ENCODE measurements at places on chromosomes 12 and 14. TPM values are rescaled to one million over a fixed set of nuclear protein-coding genes. Genes with fewer than 3 reads are reported as not detected.

DNA sequence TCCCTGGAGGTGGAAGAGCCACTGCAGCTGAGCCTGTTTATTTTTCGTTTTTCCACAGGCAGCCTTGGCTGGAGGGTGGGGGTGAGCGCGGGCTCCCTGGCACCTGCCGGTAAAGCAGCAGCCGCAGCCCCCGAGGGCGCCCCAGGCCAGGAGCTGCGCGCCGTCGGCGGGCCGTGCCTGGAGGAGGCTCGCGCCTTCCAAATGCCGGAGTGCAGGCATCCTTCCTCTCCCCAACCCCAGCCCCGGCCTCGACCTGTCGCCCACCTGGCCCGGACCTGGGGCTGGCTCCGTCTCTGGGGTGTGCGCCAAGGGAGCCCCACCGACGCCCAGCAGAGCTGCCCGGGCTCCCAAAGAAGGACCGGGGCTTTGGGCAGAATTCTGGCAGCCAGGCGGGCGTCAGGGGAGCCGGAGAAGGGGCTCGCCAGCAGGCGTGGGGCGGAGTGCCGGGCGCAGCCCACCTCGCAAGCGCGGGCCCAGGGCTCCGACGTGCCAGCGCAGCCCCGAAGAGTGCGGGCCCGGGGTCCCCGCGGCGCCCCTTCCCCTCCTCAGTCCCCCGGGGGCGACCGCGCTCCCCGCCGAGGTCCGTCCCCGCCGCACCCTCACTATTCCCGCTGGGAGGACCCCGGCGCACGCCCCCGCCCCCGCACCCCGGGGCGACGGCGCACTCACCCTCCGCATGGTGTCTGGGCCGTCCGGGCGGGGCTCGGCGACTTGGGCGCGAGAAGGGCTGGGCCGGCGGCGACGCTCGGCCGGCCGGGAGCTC is 130.3 kb downstream of the NDUFA12 start:
- DNase-seq: peak; percentile 14

The C12orf50 gene
- not detected for polyA plus RNA-seq

GRCh38 chr14:95474941-95475340 is 41.5 kb downstream of the SYNE3 start:
- DNase-seq: no peak

- no peak for DNase-seq
Observed at GRCh38 chr14:103045371-103045869, 11.9 kb downstream of the CDC42BPB start.

- no peak for DNase-seq
Observed at GRCh38 chr12:109632342-109632741, 58.7 kb downstream of the MVK start.

GRCh38 chr14:79016828-79017505 is 846.8 kb downstream of the NRXN3 start:
- DNase-seq: no peak

- DNase-seq: no peak
Observed at GRCh38 chr12:96069511-96070231, 34.3 kb upstream of the LTA4H start.

- DNase-seq: no peak
Observed at GRCh38 chr14:106837870-106838269, 1311.5 kb downstream of the TMEM121 start.

DNA sequence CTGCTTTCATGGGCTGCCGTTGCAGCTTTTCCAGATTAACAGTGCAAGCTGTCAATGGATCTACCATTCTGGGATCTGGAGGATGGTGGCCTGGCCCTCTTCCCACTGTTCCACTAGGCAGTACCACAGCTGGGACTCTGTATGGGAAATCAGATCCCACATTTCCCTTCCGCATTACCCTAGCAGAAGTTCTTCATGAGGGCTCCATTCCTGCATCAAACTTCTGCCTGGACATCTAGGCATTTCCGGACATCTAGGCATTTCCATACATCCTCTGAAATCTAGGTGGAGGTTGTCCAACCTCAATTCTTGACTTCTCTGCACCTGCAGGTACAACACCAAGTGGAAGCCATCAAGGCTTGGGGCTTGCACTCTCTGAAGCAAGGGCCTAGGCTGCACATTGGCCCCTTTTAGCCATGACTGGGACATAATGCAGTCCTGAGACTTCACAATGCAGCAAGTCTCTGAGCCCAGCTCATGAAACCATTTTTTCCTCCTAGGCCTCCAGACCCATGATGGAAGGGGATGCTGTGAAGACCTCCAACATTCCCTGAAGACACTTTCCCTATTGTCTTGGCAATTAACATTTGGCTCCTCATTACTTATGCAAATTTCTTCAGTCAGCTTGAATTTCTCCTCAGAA is 863.3 kb downstream of the C12orf50 start:
- DNase-seq: no peak

DNA sequence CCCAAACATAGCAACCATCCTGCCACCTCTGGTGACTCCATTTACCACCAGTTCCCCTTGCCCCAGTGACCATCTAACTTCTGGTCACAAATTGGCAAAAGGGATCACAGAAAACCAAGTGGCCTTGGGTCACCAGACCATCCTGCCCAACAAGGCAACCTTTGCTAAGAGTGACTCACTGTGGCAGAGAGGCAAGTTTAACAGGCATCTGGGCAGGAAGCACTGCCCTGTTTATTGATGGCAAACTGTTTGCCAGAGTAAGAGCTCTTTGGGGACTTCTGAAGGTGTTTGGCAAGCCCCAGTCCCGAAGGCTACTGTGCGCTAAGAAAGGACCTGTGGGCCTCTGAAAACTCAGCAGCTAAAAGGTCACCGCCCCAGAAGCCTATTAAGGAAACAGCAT is 28.2 kb upstream of the TMEM233 start:
- DNase-seq: no peak

- DNase-seq: peak; percentile 8
Observed at GRCh38 chr14:94548999-94549985, 11.9 kb upstream of the SERPINA4 start.

GRCh38 chr12:32512910-32513309 is 113.6 kb downstream of the FGD4 start:
- no peak for DNase-seq

GRCh38 chr12:113766879-113767878 is 198.9 kb downstream of the RBM19 start:
- DNase-seq: no peak

DNA sequence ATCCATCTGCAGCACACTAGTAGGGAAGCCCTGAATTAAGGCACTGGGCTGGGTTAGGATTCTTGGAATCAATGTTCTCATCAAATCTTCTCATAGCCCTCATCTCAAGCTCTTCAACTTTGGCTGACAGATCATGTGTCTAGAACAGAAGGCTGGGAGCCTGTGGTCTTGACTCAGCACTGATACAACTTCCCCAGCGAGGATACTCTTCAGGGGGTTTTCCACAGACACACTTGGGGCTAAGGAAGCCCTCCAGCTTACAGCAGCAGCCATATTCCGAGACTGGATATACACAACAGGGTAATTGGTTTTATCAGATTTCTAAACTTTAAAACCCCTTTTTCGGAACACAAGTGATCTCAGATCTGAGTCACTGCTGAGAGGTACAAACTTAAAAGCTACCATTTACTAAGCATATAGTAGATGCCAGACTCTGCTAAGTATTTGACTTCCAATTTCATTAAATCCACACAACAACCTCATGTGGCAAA is 3.5 kb downstream of the FMNL3 start:
- DNase-seq: peak; percentile 75

Measured in CD14-positive monocyte (primary cell).